Fibroblast of skin of scalp (primary cell): ENCODE measurements at places on chromosomes 3 and 15.

- DNase-seq: no peak
These were observed 337.2 kb downstream of the VGLL3 start for GRCh38 chr3:86653661-86654205.

DNA sequence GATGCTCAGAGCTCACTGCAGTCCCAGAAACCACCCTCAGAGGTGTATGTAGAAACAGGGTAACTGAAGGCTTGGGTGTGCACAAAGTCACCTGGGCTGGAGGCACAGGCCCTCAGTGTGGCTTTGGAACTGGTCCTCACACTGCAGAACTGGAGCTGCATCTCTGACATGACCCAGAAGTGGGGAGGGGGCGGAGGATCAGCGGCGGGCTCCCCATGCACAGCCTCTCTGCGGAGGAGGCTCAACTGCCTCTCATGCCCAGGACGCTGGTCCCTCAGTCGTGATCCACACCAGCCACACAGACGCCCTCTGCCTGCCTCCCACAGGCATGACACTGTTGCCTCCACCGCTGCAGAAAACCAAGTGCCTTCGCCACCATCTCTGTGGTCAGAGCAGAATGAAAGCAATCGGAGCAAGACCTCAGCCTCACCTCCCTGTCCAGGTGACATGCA is 73.7 kb downstream of the TM2D3 start:
- peak; percentile 13 for DNase-seq

DNA sequence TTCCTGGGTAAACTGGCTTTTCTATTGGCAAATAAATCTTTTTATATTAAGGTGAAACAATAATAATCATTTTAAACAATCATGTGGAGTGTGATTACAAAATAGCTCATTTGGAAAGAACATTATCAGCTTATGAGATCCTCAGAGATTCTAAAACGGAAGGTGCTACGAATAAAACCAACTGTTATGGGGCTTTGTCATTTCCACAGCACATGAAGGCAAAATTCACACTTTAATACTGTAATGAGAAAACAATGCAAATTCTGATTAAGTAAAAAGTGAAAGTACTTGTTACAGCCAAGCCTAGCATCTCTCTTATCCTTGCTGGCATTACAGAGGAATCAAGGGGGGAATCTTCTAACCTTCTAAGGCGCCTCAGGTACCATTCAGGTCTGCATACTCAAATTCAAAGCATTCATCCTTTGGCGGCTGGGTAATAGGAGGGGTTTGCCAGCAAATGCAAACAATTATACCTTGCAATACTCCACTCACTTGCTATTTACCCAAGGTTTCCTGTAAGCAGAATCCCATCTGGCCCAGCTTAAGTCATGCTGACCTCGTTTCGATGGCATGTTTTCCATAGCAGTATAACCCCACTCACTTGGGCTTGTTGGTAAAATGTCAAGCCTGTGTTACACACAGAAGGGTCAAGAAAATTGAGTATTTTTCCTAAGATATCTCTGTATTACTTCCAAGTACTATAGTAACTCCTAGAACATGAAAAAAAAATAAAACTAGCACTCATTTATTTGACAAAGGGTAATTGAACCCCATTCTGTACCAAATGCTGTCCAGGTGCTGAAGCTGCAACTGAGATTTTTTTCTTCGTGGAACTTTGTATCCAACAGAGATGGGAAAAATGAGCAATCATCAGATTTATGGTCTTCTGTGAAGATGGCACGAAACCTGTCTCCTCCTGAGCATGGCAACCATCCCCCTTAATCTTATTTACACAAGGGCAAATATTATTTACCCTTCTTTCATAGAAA is 183.7 kb upstream of the LMCD1 start:
- peak; percentile 70 for DNase-seq

- DNase-seq: no peak
These were observed 76.6 kb downstream of the ARHGEF26 start for GRCh38 chr3:154197751-154198150.

GRCh38 chr3:194492001-194492400 is 5.2 kb upstream of the ATP13A3 start:
- DNase-seq: no peak

- DNase-seq: peak; percentile 91
These were observed 338.6 kb downstream of the FOXP1 start for GRCh38 chr3:71244826-71245488.

DNA sequence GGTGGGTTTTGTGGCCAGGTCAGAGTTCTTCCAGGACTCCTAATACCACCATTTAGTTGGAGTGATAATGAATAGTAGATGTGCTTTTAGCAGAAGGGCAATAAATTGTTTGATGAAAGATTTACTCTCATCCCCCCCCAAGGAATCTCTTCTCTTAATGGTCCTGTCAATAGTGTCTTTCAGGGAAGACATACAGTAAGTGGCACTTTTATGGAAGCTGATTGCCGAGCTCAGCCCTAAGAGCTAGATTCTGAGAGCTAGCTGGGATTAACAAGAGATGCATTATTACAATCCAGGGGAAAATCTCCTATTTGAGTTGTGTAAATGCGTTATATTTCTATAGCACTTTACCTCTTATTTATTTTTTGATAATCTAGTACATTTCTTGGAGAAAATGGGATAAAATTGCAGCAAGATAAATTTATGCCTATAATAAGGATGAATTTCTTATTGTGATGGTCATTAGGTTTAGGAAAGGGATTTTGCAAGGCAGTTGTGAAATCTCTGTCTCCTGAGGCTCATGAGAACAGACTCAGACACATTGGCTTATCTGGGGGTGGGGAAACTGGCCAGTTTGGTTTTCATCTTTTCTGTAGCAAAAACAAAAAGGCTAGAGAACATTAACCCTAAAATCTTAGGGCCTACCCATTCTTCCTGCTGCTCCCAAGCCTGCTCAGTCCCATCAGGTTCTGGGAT is 41.6 kb upstream of the CLSTN2 start:
- no peak for DNase-seq

GRCh38 chr3:108552267-108553159 is 36.7 kb downstream of the CIP2A start:
- DNase-seq: peak; percentile 47

DNA sequence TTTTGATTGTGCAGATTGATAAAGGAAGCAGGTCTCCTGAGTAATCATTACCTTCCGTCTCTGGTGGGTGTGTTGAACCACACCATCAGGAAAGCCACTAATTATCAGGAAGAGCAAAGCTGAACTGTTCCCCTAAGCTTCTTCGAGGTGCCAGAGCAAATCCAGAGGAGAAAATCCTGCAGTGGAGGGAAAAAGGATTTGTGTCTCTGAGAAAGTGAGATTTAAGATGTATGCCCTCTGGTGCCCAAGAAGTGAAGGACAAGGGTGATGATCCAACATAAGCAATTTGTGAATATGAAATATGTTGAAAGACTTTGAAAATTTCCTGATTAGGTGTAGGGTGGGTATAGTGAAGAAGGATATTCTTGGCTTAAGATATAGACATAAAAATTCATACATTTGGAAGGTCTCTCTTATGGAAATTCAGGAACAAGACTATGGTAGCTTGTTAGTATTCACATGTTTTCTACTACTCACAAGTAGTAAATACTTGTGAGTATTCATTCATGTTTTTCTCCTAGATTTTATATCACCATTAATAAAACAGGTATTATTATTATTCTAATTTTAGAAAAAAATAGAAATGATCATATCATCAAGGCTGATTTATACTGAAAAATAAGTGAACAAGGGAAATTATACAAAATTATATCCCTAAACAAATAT is 34.8 kb downstream of the COMMD2 start:
- DNase-seq: peak; percentile 79

DNA sequence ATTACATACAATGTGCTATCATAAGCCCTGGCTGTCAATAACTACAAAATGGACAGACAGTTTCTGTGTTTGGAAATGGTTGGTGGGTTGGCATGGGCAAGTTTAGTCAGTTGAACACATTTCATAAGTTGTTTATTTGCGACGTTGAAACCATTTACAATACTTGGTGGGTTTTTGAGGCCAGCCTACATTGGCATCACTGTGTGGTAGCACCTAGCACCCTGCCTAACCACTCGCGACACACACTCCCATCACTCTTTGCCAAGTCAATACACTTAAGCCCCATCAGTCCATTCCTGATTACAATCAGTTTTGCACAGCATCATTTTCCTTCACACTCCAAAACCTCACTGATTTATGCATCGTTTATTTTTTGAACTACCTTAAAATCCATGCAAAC is 13.8 kb downstream of the PROK2 start:
- no peak for DNase-seq

GRCh38 chr3:169811631-169812331 is 889 bp upstream of the LRRIQ4 start:
- peak; percentile 53 for DNase-seq

- DNase-seq: peak; percentile 35
These were observed 93.2 kb upstream of the ARHGEF3 start for GRCh38 chr3:56894881-56895431.

- no peak for DNase-seq
These were observed 420.6 kb upstream of the RBMS3 start for GRCh38 chr3:28860307-28860706.

GRCh38 chr3:50338965-50339364 is 1.7 kb downstream of the RASSF1 start:
- no peak for DNase-seq

- no peak for DNase-seq
These were observed 24.0 kb downstream of the LTF start for GRCh38 chr3:46440531-46441294.

- DNase-seq: no peak
These were observed 33.9 kb downstream of the SHQ1 start for GRCh38 chr3:72814308-72814707.

DNA sequence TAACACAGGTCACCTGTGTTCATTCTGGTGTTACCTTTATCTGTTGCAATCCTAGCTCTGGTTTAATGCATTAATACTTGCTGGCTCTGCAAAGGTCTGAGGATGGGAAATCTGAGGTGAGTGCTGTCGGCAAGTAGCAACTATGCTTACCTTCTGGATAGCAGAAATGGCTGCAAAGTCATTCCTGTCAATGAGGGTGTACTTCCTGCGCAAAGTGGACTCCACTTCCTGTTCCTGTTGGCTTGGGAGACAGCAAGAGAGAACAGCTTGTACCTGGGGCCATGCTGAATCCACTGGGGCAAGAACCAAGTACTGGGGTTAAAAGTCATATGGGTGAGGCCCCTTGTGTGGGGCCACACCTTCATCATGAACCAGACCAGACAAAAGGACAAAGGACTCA is 37.3 kb downstream of the KIF9 start:
- DNase-seq: no peak

DNA sequence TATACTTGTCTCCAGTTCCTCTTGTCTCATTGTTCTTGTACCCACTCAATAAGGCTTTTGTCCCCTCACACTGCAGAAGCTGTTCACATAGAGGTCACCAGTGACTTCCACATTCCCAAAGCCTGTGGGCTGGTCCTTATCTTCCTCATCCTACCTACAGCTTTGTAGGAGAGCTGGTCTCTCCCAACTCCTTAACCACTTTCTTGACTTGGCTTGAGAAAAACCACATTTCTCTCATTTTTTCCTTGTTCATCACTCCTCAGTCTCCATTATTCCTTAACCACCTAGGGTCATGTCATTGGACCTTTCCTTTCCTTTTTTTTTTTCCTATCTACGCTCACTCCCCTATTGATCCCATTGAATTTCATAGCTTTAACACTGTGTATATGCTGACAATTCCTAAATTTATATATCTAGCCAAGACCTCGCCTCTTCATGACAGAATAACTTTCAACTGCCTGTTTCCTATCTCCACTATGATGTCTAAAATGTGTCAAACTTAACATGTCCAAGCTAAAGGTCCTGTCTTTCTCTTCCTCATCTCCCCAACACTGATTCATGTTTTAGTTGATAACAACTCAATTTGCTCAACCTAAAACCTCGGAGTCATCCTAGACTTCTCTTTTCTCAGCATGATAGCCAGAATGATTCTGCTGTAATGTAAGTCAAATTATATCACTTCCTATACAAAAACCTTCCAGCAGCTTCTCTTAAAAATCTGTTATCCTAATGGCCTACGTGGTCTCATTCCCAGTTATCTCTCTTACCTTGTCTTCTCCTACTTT is 49.5 kb downstream of the CEP63 start:
- DNase-seq: no peak

GRCh38 chr3:7144697-7145308 is 283.9 kb downstream of the GRM7 start:
- DNase-seq: no peak

- DNase-seq: no peak
These were observed 61.2 kb upstream of the NEO1 start for GRCh38 chr15:72991026-72991425.

DNA sequence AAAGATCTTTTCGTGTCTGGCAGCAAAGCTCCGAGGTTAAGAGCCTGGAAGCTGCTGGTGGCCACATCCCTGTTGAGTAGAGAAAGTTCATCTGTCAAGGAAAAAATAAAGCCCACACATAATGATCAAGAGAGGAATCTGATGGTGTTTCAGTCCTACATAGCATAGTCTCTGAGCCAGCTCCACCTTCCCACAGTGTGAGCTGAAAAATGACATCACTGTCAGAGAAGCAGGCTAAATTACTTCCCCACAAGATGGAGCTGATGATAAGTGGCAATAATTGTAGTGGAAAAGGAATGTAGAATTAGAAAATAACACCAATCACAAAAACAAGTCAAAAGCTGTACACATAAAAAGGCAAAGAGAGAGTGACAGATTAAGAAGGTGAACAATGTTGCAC is 84.5 kb downstream of the AQP9 start:
- peak; percentile 39 for DNase-seq

- no peak for DNase-seq
These were observed 1.1 kb downstream of the CHD2 start for GRCh38 chr15:92901072-92901761.

GRCh38 chr3:160929595-160929994 is 173.6 kb downstream of the PPM1L start:
- peak; percentile 29 for DNase-seq

- peak; percentile 98 for DNase-seq
These were observed 3.1 kb upstream of the BNC1 start for GRCh38 chr15:83287541-83288027.

DNA sequence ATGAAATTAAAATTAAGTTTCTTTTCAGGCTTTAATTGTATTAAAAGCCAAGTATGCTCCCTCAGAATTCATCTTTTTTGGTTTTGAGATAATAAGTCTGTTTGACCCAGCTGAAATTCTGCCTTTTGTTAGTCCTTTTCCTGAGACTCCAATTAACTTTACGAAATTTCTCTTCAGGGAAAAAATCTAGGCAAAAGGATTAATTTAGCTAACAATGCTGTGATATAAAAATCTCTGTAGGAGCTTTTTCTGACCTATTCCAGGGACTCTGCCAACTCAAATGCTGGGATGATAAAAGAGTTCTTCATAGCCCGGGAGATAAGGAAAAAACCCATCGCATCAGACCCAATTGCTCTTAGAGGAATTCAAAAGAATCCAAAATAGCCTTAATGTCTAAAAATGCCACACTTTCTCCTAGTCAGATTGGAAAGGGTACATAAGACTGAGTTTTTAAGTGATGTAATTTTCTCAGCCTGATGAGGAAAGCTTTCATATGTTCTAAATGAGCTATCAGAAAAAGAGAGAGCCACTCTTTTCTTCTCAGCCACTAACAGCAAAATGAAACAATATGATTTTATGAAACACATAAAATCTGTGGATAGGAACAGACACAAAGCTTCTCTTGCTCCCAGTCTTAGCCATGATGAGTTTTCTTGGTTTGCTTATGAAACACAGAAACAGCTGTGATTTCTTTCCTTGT is 405.1 kb downstream of the ROBO1 start:
- no peak for DNase-seq

- DNase-seq: peak; percentile 41
These were observed 2.3 kb downstream of the PHLDB2 start for GRCh38 chr3:111861391-111861790.
